ENCODE measurements at places on chromosomes 11 and 22.

- DNase-seq, result no peak
Measured at GRCh38 chr22:37018815-37019308, 385 bp downstream of the TST start.

DNA sequence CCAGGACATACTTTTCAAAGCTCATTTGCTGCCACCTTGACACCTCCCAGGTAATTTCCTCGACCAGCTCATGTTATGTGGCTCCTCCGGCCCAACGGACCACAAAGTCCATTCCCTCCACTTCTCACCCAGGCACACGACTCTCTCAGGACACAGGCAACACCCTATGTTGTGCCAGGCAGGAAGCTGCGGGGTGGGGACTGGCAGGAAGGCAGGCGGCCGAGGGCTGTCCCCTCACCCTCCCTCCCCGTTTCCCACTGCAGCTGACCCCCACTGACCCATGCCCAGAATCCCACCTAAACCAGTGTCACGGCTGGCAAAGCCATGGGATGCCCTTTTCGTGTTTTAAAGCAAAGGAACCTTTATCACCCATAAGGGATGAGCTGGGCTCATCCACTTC is 20.8 kb downstream of the CELSR1 start:
- DNase-seq, result no peak

DNA sequence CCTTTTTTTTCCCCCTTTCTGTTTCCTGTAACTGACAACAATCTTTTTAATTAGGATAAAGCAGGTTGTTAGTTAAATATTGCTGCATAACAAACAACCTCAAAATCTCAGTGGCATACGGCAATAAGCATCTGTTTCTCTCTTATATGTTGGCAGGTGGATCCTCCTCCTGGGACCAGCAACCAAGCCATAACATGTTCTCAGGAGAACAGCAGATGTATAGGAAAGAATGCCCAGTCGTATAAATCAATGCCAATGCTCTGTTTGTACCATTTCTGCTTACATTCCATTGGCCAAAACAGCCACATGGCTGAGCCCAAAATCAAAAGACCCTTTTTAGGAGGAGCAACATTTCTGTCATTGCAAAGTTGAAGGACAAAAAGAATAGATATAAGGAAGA is 445.7 kb downstream of the AASDHPPT start:
- DNase-seq, result no peak

- peak; percentile 7 for DNase-seq
Measured at GRCh38 chr22:40721266-40721665, 42.0 kb downstream of the MCHR1 start.

DNA sequence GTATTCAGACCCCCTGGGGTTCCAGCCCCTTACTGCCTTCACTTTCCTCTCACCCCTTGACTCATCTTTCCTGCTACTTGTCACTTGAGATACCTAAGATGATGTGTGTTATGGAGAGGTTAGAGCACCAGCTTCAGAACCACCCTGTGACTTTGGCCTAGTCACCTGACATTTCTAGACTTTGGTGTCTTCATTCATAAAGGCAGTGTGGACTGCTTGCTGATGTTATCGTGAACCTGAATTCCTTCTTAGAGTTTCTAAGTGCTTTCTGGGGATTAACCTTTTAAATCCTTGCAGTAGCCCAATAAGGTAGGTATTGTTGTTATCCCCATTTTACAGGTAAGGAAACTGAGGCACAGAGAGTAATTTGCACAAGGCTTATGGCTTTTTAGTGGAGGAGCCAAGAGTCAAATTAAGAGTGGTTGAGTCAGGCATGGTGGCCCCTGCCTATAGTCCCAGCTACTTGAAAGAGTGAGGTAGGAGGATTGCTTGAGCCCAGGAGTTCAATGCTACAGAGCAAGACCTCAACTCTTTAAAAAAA is 5.1 kb upstream of the BBS1 start:
- DNase-seq, result no peak

GRCh38 chr11:94519478-94520084 is 7.3 kb downstream of the C11orf97 start:
- no peak for DNase-seq

DNA sequence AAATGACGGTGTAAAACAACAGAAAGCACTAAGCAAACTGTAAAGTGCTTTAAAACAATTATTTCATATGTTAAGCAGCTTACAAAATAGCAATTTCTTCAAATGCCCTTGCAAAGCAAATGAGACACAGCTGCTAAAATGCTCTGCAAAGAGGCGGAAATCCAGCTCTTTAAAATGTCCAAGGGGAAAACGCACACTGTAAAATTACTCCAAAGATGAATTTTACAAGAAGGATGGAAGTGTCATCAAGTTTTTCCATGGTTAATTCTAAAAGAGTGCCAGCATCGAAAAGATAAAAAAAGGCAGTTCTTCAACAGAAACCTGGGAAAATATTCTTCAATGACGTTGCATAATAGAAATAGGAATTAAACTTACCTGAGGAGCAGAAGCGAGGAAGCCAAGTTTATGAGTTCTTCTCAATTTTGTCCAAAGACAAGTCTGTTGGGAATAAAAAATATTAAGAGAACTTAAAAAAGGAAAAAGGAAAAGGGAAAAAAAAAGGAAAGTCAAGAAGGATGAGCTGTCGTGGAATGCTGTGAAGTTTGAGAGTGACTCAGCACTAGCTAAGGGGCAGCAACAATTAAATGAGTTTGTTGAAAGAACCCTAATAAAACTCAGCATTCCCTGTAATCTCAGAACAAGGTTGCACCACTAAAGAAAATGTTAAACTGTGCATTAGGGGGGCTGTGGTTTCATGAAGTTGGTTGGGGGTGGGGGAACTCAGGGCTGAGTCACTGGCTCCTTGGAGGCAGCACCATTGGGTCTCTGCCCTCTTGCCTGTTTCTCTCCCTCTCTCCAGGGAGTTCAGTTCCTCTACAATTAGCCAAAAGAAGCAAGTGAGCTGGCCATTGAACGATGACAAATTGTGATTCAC is 64.2 kb upstream of the BLID start:
- DNase-seq, result peak; percentile 99

GRCh38 chr11:68528630-68529029 is 68.1 kb downstream of the PPP6R3 start:
- no peak for DNase-seq

- DNase-seq, result no peak
Measured at GRCh38 chr11:64056861-64057260, 21.1 kb downstream of the FLRT1 start.

GRCh38 chr11:13169709-13170108 is 107.9 kb upstream of the BMAL1 start:
- peak; percentile 89 for DNase-seq

DNA sequence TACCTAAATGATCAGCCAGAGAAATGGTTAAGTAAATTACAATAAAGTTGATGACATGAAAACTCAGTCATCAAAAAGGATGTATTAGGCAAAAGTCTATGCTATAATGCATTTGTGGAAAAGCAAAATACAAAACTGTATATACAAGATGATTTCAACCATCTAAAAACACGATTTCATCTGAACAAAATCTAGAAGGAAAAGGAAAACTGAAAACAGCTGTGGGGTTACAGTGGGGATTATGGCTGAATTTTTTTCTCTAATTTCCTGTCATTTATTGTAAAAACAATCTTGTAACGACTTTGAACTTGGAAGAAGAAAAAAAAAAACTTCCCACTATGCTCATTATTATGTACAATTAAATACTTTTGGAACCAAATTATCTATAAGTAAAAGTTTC is 30.3 kb downstream of the CHEK2 start:
- no peak for DNase-seq
